Stimulated activated CD4-positive, alpha-beta T cell treated with anti-CD3 and anti-CD28 coated beads, Interleukin-4, amount 100 ng/mL, for 4 hours (primary cell): ENCODE measurements at places on chromosomes 3 and 15.

DNA sequence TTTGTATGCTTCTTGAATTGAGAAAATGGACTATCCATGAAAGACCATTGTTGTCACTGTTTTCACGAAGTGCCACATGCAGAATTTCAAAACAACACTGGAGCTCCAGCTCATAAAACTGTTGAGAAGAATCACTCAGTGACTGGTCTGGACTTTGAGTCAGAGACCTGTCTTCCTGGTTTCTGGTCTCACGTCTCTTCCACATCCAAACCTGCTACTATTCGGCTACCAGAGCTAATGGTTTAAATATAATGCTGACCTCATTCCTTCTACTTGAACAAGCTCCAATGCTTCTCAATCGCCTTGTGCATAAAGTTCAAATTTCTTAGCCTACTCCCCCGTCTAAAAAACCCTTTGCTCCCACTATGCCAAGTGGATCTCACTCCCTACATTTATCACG, 227.9 kb upstream of the NR2F2 start:
- no peak for DNase-seq

DNA sequence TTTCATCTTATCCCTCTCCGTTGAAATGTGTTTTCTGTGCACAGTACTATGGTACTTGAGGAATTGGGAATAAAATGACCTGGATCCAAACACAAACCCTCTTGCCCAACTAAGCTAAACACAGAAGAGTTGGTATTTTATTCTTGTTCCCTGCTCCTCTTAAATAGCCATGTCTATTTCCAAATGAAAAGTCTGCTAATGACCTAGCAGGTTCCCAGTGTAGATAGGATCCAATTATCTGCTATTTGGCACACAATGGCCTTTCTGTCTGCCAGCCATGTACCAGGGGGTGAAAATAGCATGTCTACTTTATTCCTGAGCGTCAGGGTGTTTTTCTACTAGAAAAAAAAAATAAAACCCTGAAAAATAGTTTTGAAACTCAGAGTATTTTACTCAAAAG, 657.0 kb upstream of the NAALADL2 start:
- DNase-seq: no peak

- DNase-seq: no peak
These were observed 567.3 kb upstream of the ZNF385D start for GRCh38 chr3:22318325-22318724.

DNA sequence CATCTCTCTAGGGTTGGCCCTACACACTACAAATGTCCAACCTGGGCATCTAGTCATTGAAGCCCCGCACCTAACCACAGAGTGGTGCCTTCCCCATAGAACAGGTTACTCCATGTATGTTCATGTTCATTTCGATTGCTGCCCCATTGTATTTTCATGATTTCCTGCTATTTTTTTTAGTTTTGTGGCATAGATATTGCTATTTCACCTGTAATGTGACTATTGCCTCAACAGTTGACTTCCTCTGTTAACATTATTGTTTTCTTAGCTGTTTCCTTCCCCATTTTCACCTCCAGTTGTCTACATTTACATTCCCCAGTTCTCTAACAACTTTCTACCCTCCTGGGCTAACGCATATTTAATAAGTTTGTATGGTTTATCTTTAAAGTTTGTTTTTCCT, 137.7 kb upstream of the RBMS3 start:
- DNase-seq: no peak
